Germinal center (tissue), 1 donor: ENCODE measurements at places on chromosomes 5 and 9.

GRCh38 chr9:32423371-32423770 is 38.9 kb downstream of the ACO1 start:
- DNase-seq, result no peak

- DNase-seq, result peak; percentile 64
These were observed 603 bp downstream of the TMEM268 start for GRCh38 chr9:114611516-114612271.

- DNase-seq, result no peak
These were observed 110.9 kb upstream of the IL6ST start for GRCh38 chr5:56105511-56106291.

GRCh38 chr5:118479285-118479684 is 509.1 kb downstream of the DTWD2 start:
- DNase-seq, result no peak

DNA sequence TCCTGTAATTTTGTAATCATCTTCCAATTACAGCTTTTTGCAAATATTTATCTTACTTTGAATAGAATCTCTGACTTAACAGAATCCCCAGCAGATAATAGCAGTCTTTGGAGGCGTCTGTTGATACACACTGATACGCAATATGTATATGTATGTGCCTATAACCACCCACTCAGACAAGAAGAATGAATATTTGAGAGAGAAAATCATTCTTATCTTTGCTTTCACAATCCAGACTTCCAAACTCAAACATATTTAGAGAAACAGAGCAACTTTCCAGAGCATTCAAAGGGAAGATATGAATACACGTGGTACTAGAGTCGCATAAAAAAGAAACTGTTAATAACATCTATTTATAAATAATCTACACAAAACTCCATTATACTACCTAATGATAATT is 6.1 kb downstream of the RORB start:
- DNase-seq, result no peak

GRCh38 chr5:98785244-98785643 is 11.8 kb downstream of the RGMB start:
- DNase-seq, result no peak

GRCh38 chr5:119420169-119420568 is 32.1 kb upstream of the HSD17B4 start:
- no peak for DNase-seq

GRCh38 chr5:174721530-174722432 is 2.6 kb upstream of the MSX2 start:
- no peak for DNase-seq

- no peak for DNase-seq
These were observed 89.0 kb downstream of the ERBIN start for GRCh38 chr5:66015196-66015960.

GRCh38 chr9:107243742-107244141 is 39.3 kb upstream of the RAD23B start:
- no peak for DNase-seq

GRCh38 chr9:112785986-112786385 is 35.4 kb downstream of the SNX30 start:
- no peak for DNase-seq

GRCh38 chr5:134732819-134733218 is 5.5 kb upstream of the CAMLG start:
- no peak for DNase-seq

GRCh38 chr9:110746211-110746930 is 77.8 kb downstream of the MUSK start:
- DNase-seq, result no peak

DNA sequence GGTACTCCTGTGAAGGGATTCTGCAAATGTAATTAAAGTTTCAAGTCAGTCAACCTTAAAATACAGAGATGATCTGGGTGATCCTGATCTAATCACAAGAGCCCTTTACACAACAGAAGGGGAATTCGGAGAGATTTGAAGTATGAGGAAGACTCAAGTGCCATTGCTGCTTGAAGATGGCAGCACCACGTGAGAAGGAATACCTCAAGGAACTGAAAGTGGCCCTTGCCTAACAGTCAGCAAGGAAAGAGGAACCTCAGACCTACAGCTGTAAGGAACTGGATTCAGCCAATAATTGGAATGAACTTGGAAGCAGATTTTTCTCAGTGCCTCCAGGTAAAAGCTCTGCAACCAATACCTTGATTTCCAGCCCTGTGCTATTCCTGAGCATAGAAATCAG is 87.4 kb downstream of the THBS4 start:
- DNase-seq, result no peak

DNA sequence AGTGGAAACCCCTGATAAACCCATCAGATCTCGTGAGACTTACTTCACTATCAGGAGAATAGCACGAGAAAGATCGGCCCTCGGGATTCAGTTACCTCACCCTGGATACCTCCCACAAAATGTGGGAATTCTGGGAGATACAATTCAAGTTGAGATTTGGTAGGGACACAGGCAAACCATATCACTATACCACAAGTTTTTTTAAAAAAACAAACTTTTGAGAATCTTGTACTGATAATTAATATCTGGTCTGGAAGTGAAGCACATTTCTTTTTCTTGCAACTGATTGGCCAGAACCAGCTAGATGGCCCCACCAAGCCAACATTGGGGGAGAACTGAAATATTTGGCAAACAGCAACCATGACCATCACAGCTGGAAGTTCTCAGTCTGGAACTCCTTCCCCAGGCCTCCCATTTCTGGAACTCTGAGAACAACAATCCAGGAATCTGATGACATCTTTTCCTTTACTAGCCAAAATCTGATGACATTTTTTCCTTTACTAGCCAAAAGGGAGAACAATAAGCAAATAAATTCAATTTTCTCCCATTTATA is 51.8 kb upstream of the CDKN2B start:
- no peak for DNase-seq
